Hematopoietic multipotent progenitor cell treated with erythropoietin and hydrocortisone succinate and interleukin-3 and kit ligand, for 4 days (in vitro differentiated cells): ENCODE measurements at places on chromosomes 2 and 18.
A peak's percentile ranks its signal among the peaks of the same experiment; 100 is the strongest.

DNA sequence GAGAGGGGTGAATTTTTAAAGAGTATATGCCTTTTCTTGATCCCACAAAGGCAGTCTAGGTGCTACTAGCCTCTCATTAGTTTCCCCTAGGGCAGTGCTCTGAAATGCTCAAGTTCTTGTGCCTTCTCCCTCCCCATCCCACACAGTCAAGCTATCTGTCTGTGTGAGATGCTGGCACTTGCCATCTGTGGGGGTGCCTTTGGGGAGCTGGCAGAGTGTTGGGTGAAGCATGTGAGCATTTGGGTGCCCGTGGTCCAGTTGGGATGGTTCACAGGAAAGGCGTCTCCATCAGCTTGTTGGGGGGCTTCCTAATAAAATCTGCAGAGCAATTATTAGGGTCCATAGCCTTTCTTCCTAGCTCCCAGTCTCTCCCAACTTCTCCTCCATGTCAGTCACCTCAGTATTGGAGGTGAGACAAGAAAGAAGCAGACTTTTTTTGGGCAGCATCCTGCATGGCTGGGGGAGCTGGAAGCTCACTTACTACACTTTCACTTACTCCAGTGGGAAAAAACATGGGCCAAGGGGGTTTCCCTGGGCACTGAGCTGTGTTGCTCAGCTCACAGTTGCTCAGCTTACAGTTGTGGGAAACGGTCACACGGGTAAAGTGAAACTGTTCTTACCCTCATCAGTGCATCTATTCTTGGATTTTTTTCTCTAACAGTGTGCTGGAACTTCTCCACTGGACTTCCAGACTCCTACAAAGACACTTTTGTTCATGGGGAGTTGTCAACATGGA is 29.3 kb downstream of the COLEC11 start:
- no peak for DNase-seq

DNA sequence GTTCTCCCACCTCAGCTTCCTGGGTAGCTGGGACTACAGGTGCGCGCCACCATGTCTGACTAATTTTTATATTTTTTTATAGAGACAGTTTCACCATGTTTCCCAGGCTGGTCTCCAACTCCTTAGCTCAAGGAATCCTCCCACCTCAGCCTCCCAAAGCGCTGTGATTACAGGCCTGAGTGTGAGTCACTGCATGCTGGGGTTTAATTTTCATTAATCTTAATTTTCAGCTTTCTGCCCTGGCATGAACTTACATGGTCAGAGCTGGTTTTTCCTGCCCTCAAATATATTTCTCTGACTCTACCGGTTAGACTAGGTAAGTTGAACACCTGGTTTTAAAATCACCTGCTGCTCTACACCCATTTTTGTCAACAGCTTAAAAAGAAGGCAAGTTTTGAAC is 3.1 kb downstream of the MARCHF7 start:
- DNase-seq = no peak

GRCh38 chr2:189799531-189799930 is 15.3 kb downstream of the PMS1 start:
- no peak for DNase-seq

DNA sequence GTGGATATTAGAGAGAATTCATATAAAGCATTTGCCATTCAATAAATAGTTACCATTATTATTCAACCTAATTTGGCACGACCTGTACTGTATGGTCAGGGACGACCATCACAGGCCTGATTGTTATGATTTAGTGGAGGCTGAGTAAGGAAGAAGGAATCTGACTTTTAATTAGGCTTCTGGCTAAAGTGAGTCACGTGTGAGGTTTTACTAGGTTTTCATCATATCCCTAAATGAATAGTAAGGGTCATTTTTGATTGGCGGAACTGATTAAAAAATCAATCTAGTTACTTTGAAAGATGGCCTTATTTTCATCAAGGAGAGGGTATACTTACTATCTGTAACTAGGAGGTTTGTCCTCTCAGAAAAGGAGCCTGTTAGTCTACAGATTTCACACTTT is 143.4 kb downstream of the ADCYAP1 start:
- DNase-seq = no peak

DNA sequence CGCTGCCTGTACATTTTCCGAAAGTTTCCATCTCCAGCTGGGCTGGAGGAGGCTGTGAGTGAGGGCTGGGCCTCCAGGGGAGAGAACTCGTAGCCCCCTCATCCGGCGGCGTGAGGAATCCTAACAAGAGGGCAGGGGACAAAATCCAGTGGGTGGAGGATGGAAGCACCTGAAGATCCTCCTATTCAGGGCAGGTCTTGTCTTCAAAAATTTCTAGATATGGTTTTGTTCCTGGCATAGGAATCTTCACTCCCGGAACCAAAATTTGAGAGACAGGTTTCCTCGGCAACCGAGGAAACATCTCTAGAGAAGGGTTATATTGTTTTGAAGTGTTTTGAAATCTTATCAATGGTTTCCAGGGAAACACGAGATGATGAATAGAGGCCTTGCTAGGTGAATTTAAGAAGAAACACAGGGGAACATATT is 136.7 kb downstream of the SH3BP4 start:
- DNase-seq = no peak

DNA sequence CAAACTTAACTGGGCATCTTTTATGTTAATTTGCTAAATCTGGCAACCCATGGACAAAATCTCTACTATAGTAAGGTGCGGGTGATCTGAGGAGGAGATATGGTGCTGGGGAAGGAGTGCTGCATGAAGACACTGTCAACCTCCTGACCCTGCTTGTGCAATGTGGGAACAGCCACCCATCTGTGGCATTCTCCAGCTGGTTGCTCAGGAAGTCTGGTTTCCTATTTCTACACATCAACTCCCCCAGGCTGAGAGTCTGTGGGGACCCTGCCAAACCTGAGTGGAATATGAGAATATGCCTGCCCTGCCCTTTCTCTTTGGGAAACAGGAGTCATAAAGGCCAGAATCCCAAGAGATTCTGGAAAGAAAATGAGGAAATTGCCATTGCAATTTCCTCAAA is 60.1 kb upstream of the PAX3 start:
- peak; percentile 78 for DNase-seq

DNA sequence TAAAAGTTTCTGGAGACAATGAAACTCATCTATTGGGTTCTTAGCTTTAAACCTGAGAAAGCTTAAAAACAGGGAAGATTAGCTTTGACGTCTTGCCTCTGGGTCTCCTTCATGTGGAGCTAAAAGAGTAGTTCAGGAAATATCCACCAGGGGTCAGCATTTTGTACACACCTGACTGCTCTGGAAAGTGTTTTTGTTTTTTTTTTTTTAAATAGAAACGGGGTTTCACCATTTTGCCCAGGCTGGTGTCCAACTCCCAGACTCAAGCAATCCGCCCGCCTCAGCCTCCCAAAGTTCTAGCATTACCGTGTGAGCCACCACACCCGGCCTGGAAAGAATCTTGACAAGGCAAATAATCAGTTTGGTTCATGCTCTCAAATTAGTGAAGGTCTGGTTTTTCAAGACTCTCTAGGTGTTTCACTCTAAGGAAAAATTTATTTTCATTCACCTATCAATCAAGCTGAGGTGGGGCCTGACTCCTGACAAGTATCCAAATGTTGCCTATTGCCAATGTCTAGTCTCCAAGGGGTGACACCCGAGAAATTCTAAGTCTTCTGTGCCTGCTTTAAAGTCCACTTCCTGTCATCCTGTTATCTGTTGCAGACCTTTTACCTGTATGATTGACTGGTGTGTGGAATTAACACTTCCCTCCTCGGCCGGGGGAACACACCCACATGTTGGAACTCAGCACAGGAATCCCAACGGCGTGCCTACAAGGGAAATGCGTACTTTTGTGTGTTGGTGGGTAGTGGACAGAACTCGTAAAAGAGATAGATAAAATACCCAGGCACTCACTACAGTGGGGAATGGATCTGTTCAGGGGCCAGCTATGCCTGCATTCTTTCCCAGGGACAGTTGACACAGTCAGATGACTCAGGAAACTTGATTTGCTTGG is 11.3 kb downstream of the IL1RN start:
- peak; percentile 89 for DNase-seq

- peak; percentile 71 for DNase-seq
Measured at GRCh38 chr2:176111309-176111663, 4.2 kb downstream of the HOXD11 start.
